ENCODE measurements at places on chromosomes 7 and 10.
A peak's percentile ranks its signal among the peaks of the same experiment; 100 is the strongest.

DNA sequence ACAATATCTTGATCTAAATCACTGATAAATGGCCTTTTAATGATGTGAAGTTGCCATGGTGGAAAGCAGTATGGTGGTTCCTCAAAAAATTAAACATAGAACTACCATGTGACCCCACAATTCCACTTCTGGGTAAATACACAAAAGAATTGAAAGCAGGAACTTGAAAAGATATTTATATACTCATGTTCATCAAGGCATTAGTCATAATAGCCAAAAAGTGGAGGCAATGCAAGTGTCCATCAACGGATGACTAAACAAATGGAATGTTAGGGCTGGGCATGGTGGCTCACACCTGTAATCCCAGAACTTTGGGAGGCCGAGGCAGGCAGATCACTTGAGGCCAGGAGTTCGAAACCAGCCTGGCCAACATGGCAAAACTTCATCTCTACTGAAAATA lies 2.0 kb upstream of the DNAJC12 start:
- DNase-seq = no peak

GRCh38 chr10:10871352-10871751 lies 146.3 kb upstream of the CELF2 start:
- DNase-seq = no peak

DNA sequence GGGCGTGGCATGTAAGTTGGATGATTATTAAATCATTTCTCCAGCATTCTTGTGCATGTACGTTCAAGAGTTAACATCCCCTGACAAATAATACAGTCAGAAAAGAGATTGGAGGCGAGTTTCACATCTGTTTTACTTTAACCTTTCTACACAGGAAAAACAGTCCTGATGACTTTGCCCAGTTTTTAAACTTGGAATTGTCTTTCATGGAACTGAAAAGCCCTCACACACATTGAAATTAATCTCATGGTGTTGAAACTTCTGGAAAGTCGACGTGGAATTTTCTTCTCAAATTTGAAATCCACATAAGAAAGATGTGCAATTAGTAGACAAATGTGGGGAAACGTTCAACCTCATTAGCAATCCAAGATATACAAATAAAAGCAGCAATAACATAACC lies 31.2 kb upstream of the ZNF438 start:
- no peak for DNase-seq

DNA sequence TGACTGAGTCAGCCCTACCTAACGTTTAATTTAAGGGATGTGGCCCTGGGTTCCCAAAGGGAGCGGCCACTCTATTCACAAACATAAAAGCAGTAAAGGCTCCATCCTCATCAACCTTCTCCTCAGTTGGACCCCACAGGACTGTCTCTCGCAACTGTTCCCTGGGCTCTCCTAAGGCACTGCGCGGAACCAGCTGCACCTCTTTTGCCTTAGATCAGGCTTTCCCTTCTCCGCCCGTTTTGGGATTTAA lies 689 bp upstream of the GTPBP4 start:
- DNase-seq = no peak

- no peak for DNase-seq
Measured at GRCh38 chr7:125828153-125828700, 898.6 kb upstream of the POT1 start.

DNA sequence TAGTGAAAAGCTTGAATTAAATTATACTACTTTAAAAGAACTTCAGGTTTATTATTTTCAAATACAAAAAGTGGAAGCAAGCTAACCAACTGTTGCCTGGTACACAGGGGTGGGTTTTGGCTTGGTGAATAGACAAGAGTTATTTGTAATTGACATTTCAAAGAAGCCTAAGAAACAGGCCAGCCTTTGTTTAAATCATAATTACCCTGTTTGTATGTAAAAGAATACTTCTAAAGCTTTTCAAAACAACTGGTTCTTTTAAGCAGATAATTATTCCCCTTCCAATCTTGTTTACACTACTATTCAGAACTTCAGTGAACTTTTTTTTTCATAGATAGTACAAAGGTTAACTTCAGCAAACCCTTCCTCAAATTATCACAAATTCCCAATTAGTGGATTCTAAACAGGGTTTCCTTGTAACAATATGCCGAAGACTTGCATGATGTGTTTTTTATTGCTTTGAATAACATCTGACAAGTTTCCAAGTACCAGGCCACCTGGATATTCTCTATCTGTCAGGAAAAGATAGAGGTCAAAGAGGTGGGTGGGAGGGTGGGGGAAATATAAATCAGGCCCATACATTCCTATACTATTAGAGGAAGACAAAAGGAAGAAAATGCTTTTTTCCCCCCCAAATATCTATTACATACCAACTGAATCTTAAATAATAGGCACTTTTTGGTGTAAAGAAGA lies 20.4 kb downstream of the SSMEM1 start:
- DNase-seq = no peak

- no peak for DNase-seq
Measured at GRCh38 chr10:31242902-31243301, 76.1 kb upstream of the ZEB1 start.

GRCh38 chr10:84076540-84077195 lies 62.6 kb upstream of the GHITM start:
- DNase-seq = peak; percentile 1

DNA sequence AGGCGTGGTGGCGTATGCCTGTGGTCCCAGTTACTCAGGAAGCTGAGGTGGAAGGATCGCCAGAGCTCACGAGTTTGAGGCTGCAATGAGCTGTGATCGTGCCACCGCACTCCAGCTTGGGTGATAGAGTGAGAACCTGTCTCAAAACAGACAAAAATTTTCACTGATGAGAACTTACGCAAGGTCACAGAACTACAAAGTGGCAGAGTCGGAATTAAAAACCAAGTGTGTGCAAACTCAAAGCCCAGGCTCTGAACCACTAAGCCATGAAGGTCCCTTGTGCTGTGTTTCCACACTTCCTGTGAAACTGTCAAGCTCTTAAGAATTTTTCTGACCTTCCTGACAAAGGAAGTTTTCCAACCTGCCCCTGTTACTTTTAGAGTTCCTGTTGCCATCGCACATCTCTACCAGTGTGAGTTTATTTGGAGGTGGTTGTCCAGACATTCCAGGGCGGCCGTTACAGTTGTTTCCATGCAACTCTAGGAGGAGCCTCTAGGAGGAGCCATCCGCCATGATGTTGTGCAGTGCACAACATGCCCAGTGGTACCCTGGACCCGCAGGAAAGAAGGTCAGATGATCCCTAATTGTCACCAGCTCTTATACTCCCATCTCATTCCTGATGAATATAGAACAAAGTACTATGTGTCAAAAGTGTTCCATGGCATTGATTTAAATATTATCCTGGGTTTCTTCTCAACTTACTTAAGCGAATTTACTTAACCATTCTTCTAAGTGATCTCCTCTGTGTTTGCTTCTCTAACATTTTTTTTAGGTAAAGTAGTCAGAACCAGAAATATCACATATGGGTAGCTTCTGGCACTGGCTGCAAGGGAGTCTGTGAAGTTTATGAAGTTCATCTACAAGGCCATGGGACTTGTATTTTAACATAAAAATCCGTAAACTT lies 49.0 kb upstream of the LYZL1 start:
- DNase-seq = no peak

Measured in DMS 273 treated with DMSO at 0.1 percent for 48 hours (cell line).